ENCODE measurements at places on chromosomes 13 and 19.

- DNase-seq: no peak
Measured at GRCh38 chr19:51458899-51459505, 748 bp upstream of the SIGLEC8 start.

GRCh38 chr19:18109341-18109732 is 11.8 kb downstream of the MAST3 start:
- no peak for DNase-seq

DNA sequence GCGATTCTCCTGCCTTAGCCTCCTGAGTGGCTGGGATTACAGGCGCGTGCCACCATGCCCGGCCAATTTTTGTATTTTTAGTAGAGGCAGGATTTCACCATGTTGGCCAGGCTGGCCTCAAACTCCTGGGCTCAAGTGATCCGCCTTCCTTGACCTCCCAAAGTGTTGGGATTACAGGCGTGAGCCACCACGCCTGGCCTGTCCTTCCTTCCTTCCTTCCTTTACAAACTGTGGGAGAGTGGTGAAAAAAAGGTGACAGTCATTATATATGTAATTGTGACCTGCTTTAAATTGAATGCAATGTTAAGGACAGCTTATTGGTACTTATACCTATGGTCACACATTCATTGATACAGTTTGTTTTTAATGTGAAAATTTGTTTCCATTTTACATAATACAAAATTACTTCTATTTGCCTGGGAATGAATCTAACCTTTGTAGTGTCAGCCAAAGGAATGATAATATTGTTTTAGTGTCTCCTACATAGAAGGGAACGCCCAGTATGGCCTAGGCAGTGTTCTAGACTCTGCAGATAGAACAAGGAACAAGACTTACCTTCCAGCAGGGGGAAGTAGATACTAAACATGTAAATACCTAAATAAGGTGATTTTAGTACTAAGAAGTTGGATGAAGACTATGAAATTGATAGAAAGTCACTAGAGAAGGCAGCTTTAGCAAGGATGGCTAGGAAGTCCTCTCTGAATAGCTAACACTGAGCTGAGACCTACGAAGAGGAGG is 146.3 kb downstream of the GGACT start:
- no peak for DNase-seq

GRCh38 chr19:29232315-29232852 is 19.4 kb upstream of the UQCRFS1 start:
- DNase-seq: no peak

DNA sequence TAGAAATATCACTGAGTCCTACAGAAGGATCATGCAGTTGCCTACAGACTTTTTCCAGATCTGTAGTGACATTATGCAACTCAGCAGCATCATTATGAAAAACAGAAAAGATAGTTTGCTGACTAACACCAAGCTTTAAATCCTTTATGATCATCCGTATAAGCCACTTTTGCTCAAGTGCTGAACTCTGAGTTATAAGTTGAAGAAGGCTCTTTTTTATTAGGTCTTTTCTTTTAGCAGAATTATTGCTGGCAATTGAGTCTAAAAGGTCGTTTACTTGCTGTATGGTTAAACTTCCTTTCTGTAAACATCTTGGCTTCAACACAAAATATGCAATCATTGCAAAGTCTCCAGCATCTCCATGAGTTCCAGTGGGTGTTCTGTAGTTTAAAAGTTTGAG is 4.8 kb downstream of the LIG4 start:
- DNase-seq: no peak

GRCh38 chr13:25943658-25944057 is 108.2 kb downstream of the SHISA2 start:
- DNase-seq: no peak

DNA sequence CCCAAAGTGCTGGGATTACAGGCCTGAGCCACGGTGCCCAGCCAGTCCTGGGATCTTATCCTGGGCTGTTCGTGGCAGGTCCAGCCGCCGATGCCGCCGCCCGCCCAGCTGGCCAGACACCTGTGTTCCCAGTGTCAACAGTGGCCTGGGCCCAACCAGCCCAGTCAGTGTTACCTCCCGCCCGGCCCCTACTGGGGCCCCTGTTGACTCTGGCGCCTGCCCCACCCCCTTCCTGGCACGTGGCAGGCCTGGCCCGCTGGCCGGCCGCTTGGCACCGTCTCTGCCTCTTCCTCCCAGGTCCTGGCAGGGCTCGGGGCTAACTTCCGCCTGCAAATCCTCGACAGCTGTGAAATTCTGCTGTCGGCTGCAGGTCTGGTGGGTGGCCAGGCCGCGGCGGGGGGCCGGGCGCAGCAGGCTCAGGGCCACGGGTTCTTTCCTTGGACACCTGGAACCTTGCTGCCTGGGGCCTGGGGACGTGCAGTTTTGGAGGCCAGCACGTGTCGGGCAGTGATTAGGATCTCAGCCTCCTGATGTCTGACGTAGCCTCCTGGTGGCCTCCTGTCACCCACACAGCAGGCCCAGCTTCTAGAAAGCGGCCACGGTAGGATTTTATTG is 9.1 kb downstream of the ARID3A start:
- DNase-seq: peak; percentile 88

DNA sequence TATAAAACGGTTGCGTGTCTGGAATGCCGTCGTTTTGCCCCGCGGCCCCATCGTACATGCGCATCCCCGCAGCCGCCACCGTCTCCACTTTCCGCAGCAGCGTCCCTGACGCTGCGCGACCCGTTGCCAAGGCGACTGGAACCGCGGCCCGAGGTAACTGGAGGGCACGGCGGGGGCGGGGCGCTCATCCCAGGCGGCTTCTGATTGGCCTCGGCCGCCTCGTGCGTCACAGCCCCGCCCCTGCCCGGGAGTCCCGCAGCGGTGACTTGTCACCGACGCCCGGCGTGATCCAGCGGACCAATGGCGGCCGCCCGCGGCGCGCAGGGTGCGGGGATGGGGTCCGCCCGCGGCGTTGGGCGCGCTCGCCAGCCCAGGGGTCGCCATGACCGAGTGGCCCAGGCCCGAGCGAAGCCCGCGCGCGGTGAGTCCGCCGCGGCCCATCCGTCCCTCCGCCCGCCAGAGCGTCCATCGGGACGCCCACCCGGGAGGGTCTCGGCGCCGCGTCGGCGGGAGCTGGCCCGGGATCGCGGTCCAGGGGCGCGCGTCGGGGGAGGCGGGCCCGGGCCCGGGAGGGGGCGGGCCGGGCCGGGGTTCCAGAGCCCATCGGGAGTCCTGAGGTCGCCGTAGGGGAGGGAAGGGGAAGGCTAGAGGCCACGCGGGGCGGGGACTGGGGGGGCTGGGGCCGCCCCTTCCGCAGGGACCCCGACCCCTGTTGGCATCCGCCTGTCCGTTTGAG is at the start of gene ZSCAN1:
Gene ZSCAN1, plus strand, starts transcription at position 285 of the 736 bp plus-strand sequence. CDS start 3,812 bp downstream, outside the sequence.
- DNase-seq: peak; percentile 90

DNA sequence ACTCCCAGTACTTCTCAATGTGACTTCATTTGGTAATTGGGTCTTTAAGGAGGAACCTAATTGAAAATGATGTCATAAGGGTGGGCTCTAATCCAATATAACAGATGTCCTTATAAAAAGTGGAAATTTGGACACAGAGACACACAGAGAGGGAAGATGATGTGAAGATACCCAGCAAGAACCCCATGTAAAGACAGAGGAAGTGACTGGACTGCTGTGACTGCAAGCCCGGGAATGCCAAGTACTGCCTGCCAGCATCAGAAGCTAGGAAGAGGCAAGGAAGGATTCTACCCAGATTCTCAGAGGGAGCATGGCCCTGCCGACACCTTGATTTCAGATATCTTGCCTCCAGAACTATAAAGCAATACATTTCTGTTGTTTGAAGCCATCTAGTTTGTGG is 239.3 kb downstream of the KCTD12 start:
- no peak for DNase-seq

DNA sequence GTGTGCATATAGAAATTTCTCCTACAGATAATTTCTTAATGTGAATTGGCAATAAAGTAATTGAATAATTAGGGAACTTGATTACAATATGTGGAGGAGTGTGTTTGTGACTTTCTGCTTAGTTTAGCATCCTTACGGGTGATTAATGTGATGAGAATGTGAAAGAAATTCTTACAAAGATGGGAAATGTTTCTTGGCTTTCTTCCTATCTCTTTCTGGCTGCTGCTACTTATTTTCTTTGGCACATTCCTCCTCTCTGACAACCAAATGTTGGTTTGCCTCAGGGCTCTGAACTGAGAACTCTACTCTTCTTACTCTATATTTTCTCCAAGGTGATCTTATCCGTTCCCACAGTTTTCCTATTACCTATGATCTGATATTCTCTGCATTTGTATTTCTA is 300.1 kb downstream of the TBC1D4 start:
- no peak for DNase-seq

GRCh38 chr13:85436029-85436428 is 363.2 kb downstream of the SLITRK6 start:
- no peak for DNase-seq

DNA sequence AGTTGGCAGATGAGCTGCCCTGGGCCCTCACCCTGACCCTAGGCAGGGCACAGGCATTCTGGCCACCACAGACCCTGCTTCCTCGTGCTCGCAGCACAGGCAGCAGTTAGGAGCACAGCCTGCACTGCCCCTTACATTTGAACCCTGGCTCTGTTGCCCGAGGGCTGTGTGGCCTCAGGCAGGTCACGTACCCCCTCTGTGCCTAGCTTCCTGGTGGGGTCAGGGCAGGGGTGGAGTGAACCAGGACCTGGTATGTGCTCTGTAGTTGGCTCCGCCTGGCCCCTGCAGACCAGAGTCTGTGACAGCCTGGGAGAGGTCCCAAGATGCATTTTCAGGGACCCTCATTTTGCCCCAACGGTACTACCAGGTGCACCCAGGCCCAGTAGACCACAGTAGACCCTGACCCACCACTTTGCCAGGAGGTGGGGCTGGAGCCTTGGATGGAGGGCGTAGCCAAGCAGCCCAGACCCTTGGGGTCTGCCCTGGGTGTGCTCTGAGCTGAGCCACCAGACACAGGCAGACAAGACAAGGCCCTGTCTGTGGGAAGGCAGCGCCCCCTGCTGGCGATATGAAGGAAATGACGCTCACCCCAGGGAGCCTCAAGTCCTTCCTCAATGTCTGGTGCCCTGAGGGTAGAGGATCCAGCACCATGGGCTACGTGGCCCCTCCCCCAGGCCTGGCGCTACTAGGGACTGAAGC is 9.1 kb downstream of the LYL1 start:
- peak; percentile 83 for DNase-seq

DNA sequence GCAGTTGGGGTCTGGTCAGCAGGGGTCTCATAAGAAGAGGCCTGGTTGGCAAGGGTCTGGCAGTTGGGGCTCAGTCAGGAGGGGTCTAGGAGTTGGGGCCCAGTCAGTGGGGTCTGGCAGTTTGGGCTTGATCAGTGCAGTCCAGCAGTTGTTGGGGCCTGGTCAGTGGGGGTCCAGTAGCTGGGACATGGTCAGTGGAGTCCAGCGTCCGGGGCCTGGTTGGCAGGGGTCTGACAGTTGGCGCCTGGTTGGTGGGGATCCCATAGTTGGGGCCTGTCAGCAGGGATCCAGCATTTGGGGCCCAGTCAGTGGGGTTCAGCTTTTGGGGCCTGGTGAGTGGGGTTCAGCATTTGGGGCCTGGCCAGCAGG is 60.5 kb upstream of the TPM4 start:
- no peak for DNase-seq

GRCh38 chr13:46593398-46593797 is 40.4 kb downstream of the LRCH1 start:
- DNase-seq: no peak

- DNase-seq: no peak
Measured at GRCh38 chr13:95420501-95420900, 119.2 kb upstream of the ABCC4 start.

DNA sequence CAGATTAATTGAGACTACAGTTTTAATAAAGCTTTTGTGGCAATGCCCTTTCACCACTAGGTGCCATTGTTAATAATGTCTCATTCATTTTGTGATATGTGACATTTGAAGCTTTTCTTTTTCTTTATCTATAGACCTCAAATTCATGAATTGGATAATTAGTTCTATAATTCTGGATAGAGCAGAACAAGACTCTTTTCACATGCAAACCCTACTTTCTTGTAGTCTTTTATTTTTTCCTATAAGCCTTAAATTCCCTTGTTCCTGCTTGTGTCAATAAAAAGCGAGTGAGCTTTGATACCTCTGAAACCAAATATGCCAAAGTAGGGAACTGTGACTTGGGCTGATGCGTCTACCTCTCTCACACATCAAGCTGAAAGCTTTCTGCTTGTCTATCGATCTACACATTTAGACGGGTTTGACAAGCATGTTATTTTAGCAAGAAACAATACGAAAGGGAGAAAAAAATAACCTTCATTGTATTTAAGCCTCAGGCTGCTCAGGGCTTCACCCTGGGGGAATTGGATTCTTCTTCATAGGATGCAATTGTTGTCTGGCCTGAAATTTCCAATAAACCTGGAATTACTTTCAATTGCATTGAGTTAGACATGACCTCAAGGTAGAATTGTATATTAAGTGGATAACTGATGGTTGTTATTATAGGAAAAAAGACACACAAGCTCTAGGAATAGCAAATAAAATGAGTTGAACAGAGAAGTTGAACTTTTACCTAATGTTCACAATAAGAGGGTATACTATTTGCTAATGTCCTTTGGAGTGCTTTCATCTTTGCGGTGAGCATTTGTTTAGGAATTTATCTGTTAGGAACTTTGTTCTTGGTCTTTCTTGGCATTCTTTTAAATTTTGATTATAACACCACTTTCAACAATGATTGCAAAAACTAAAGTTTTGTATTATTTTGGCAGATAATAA is 1150.2 kb upstream of the PCDH9 start:
- DNase-seq: no peak

- DNase-seq: no peak
Measured at GRCh38 chr13:98511435-98511834, 65.5 kb downstream of the STK24 start.

- DNase-seq: peak; percentile 77
Measured at GRCh38 chr19:13164343-13165161, 14.3 kb downstream of the IER2 start.

GRCh38 chr13:111325146-111325890 is 4.9 kb downstream of the TEX29 start:
- no peak for DNase-seq

GRCh38 chr19:3868770-3869456 is at the start of gene ZFR2:
Gene ZFR2, minus strand, starts transcription at chr19:3869038. Its CDS starts 21 bp downstream, at chr19:3869017.
- no peak for DNase-seq

- no peak for DNase-seq
Measured at GRCh38 chr19:28430214-28430613, 782.7 kb downstream of the UQCRFS1 start.

DNA sequence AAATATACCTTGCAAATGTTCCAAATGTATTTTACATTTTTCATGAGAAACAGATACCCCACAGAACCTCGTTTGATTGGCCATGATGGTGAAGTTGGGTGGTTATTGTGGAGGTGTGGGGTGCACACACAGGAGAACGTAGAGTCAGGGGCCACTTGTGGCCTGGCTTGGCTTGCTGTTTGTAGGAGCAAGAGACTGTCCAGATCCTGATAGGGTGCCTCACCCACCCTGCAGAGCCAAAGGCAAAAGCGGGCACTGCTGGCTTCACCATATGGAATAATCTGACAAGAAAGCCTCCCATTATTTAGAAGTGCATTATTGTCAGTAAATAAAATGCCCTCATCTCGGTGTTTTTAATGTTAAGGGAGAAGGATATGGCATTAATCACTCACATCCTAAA is 330.2 kb downstream of the TEX29 start:
- no peak for DNase-seq

Data from left ventricle myocardium inferior (tissue), 1 donor.